ENCODE measurements at places on chromosomes 16 and 17. TPM values are rescaled to one million over a fixed set of nuclear protein-coding genes. Genes with fewer than 3 reads are reported as not detected.

DNA sequence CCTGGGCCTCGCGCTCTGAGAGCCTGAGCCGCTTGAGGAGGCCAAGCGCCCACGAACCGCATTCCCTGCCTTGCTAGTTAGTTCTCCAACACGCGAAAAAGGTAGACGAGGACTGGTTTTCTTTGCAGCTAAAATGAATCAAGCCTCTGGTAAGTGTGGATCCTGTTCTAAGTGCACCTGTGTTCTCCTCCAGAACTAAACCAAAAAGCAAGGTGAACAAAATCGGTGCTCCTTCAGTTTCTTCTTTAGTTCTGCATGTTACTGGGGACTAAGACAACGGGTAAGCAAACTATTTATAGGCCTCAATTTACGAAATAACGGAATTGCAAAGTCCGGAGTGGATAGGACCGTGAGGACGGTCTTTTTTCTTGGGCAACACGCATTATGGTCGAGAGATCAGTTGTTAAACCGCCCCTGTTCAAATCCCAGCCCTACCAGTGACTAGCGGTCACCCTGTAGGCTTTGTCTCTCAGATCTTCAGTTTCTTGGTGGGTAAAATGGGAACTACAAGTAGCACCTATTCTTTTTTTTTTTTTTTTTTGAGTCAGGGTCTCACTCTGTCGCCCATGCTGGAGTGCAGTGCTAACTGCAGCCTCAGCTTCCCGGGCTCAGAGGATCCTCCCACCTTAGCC, 993 bp upstream of the ANKRD11 start:
- no peak for DNase-seq

The DPEP2 gene
- total RNA-seq, result 3.4 TPM

The SLC47A1 gene
- 15.4 TPM for total RNA-seq

DNA sequence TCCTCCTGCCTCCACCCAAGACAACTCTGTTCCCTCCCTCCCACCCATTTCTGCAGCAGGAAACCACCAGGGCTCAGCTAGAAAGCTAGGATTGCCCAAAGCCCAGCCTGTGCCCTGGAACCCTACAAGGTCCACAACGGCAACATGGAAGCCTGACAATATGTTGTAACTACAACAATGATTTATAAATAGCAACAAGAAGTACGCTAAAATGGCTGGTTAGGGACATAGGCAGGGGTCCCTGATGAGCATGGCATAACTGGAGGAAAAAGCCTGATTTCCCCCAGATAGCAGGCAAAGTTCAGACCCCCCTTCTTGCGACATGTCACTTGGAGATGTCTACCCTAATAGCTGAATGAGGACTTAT, 6.6 kb downstream of the ST3GAL2 start:
- no peak for DNase-seq

The PIGL gene
- total RNA-seq, result 23.5 TPM
